Metanephros (tissue), 2 donors: ENCODE measurements at places on chromosomes 3 and 15. TPM values are rescaled to one million over a fixed set of nuclear protein-coding genes. Genes with fewer than 3 reads are reported as not detected.

The PLSCR2 gene
- total RNA-seq: 0.47 TPM

The ARPIN gene
- total RNA-seq: 21.7 TPM

The ALS2CL gene
- 12.2 TPM for total RNA-seq

The TEX55 gene
- total RNA-seq: not detected

The MYRIP gene
- total RNA-seq: 2.2 TPM

The PLA2G4E gene
- 0.29 TPM for total RNA-seq
